Activated CD4-positive, alpha-beta T cell treated with anti-CD3 and anti-CD28 coated beads, Interleukin-10, Interleukin-2, amounts not matched to agents 100 ng/mL and 50 ng/mL, durations not matched to agents 16 hours and 8 hours (primary cell): ENCODE measurements at places on chromosomes 2 and 18.

- no peak for DNase-seq
These were observed 483.0 kb downstream of the CCDC85A start for GRCh38 chr2:56666777-56667176.

DNA sequence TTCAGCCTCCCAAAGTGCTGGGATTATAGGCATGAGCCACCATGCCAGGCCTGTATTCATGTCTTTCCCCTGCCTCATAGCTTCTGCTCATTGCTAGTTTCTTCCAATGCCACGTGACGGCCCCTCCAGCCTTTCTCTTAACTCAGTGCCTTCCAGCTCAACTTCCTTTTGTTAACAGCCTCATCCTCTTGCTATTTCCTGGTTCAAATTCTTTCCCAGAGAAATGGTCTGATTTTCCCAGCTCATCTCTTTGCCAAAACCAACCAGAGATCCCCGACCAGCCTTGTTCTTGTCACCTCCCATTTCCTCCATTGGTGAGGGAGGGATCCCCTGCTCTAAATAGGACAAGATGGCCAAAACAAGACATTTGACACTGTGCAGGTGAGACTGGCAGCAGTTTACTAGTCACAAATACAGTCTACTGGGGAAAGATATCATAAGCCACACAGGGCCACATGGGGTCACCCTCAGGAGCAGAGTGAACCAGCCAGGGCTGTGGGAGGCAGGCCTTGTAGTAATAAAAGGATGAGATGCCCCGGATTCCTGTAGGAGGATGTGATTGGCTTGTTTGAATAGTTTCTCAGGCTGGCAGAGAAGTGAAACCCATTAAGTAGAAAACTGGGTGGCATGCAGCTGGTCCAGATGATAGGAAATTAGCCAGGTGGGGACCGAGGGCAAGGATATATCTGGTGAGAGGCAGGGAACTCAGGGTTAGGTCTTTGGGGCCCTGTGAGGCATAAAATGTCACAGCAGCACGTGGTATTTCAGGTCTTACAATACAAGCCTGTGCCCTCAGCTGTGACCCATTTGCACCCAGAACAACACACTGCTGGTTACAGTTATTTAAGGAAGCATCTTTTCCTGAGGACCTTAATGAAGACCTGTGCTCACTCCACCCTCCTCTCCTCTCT is 6.4 kb downstream of the CD207 start:
- no peak for DNase-seq

GRCh38 chr2:97901862-97902261 is 93.9 kb downstream of the TMEM131 start:
- DNase-seq, result no peak

DNA sequence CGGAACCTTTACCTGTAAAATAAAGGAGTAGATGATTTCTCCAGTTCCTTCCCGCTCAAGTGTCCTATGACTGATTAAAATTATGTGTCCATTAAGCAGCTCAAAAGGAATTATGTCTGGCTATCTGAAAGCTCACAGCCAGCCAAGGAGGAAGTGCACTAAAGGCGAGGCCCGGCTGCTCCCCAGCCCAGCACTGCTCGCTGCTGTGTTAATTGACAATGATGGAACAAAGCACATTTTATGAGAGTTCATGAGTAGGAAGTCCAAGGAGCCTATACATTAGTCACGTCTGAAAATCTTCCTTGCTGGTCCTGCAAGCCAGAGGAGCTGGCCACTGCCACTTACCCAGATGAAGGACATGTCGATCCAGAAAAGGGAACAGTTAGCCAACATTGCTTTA is 14.3 kb downstream of the TTC32 start:
- DNase-seq, result no peak

GRCh38 chr2:180705122-180705521 is 275.3 kb upstream of the UBE2E3 start:
- DNase-seq, result no peak

GRCh38 chr2:189370719-189371118 is 70.6 kb upstream of the WDR75 start:
- DNase-seq, result no peak
